ENCODE measurements at places on chromosomes 1 and 21. TPM values are rescaled to one million over a fixed set of nuclear protein-coding genes. Genes with fewer than 3 reads are reported as not detected.

The PDE4DIP gene
- 217 TPM for total RNA-seq

The NPPA gene
- total RNA-seq = not detected

The KCNE1 gene
- total RNA-seq = 0.30 TPM

The S100A7A gene
- total RNA-seq = not detected

The FCRL5 gene
- total RNA-seq = not detected

The ITLN2 gene
- not detected for total RNA-seq

The IQGAP3 gene
- 1.5 TPM for total RNA-seq

The CLEC20A gene
- total RNA-seq = not detected

The FCGR2B gene
- not detected for total RNA-seq

The SSX2IP gene
- 9.5 TPM for total RNA-seq

The OR2T6 gene
- total RNA-seq = not detected

The BRDT gene
- total RNA-seq = not detected

The NIBAN1 gene
- total RNA-seq = 59.1 TPM

The PLPPR5 gene
- 0.05 TPM for total RNA-seq

The KLF18 gene
- not detected for total RNA-seq

The SH2D2A gene
- total RNA-seq = not detected

The PTPRU gene
- total RNA-seq = 33.2 TPM

The CRNN gene
- not detected for total RNA-seq

The CR2 gene
- not detected for total RNA-seq

The WNT3A gene
- not detected for total RNA-seq

The MMEL1 gene
- not detected for total RNA-seq

The S1PR1 gene
- 7.9 TPM for total RNA-seq

The PTP4A2 gene
- total RNA-seq = 383 TPM

The TCEANC2 gene
- total RNA-seq = 3.0 TPM

The LRRC7 gene
- 0.46 TPM for total RNA-seq

The OR2T11 gene
- total RNA-seq = not detected

The S100A9 gene
- total RNA-seq = not detected

The IRF6 gene
- total RNA-seq = 0.59 TPM

The FOXD2 gene
- not detected for total RNA-seq

The KIF26B gene
- 71.3 TPM for total RNA-seq
